Ureter (tissue), 1 donor: ENCODE measurements at places on chromosomes 1 and 21. TPM values are rescaled to one million over a fixed set of nuclear protein-coding genes. Genes with fewer than 3 reads are reported as not detected.

The PALMD gene
- 29.1 TPM for total RNA-seq

The SELENON gene
- 85.2 TPM for total RNA-seq

The PDZK1IP1 gene
- total RNA-seq = 1.9 TPM

The SPRR1A gene
- total RNA-seq = 13.8 TPM

The FAM177B gene
- 0.44 TPM for total RNA-seq
